ENCODE measurements at places on chromosomes 6 and 20.
A peak's percentile ranks its signal among the peaks of the same experiment; 100 is the strongest.

DNA sequence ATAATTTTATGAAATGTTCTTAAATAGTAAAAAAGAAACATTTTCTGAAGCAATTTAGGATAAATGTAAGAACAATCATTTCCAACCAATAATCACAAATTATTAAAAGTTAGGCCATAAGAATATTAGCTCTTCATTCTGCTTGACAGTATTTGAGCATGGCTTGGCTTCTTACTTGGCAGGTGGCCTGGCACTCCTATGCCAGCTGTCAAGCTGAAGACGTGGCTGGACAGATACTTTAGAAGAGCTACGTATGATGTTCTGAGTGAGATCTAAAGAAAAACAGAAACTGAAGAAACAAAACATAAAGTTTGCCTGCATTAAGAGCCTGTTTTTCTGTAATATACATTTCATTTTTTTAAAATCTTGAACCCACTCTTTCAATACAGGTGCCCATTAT is 438.9 kb downstream of the GRIK2 start:
- no peak for DNase-seq

GRCh38 chr6:40733290-40733689 is 146.1 kb upstream of the LRFN2 start:
- no peak for DNase-seq

DNA sequence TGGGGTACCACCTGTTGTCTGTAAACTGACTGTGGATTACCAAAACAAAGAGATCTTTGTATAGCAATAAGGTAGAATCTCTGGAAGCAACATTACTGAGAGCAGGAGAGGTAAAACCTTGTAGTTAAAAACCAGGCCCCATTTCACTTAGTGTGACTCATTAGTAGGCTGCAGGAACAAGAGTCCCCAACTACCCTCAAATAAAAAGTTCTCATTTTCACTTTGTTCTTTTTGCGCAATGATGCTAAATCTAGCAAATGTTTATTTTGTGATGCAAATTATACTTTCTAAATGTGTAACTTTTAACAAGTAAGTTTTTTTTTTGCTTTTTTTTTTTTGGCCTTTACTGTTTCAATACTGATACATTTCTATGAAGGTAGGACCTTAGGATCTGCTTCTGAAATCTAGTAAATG is 67.1 kb downstream of the ESF1 start:
- DNase-seq = no peak

DNA sequence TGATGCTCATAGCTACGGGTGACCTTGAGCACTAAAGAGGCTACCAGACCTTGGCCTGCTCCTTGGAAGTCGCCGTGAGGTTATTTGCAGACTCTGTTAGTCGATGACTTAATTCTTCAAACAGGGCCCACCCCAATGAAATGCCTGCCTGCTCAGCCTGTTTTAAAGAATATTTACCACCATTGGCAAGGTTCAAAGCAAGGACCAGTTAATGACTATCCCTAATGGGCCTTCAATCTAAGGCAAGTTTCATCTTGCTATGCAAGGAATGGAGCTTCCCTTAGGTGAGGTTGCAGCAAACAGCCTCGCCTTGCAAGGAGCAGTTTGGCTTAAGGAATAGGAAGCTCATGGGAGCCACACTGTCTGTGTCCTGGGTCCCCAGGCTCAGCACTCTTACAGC is 22.9 kb upstream of the SPO11 start:
- DNase-seq = no peak

DNA sequence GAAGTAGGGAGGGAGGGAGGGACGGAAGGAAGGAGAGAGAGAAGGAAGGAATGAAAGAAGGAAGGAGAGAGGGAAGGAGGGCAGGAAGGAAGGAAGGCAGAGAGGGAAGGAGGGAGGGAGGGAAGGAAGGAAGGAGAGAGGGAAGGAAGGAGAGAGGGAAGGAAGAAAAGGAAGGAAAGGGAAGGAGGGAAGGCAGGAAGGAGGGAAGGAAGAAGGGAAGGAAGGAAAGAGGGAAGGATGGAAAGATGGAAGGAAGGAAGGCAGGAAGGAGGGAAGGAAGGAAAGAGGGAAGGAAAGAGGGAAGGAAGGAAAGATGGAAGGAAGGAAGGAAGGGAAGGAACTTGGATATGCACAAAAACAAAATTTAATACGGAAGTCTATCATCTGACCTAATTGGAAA is 844.5 kb upstream of the DEFB115 start:
- DNase-seq = no peak

- DNase-seq = no peak
Observed at GRCh38 chr6:31538805-31539400, 2.9 kb downstream of the DDX39B start.

- no peak for DNase-seq
Observed at GRCh38 chr20:60477958-60478357, 519.7 kb downstream of the CDH26 start.

- no peak for DNase-seq
Observed at GRCh38 chr6:6317825-6318733, 2.4 kb downstream of the F13A1 start.

- DNase-seq = no peak
Observed at GRCh38 chr20:38032585-38033329, 499 bp downstream of the TTI1 start.

- DNase-seq = peak; percentile 35
Observed at GRCh38 chr6:2794171-2794730, 29.1 kb downstream of the WRNIP1 start.

- DNase-seq = no peak
Observed at GRCh38 chr6:156674197-156674596, 103.0 kb upstream of the ARID1B start.

- DNase-seq = no peak
Observed at GRCh38 chr20:16566080-16566479, 7.2 kb downstream of the KIF16B start.

- no peak for DNase-seq
Observed at GRCh38 chr6:124633655-124634054, 328.6 kb upstream of the RNF217 start.

GRCh38 chr6:14452567-14453527 is 335.3 kb downstream of the CD83 start:
- DNase-seq = no peak

- DNase-seq = no peak
Observed at GRCh38 chr6:135525594-135525993, 28.1 kb upstream of the AHI1 start.
